ENCODE measurements at places on chromosomes 3 and 15.

- DNase-seq, result no peak
Measured at GRCh38 chr3:195208183-195208582, 62.8 kb downstream of the XXYLT1 start.

DNA sequence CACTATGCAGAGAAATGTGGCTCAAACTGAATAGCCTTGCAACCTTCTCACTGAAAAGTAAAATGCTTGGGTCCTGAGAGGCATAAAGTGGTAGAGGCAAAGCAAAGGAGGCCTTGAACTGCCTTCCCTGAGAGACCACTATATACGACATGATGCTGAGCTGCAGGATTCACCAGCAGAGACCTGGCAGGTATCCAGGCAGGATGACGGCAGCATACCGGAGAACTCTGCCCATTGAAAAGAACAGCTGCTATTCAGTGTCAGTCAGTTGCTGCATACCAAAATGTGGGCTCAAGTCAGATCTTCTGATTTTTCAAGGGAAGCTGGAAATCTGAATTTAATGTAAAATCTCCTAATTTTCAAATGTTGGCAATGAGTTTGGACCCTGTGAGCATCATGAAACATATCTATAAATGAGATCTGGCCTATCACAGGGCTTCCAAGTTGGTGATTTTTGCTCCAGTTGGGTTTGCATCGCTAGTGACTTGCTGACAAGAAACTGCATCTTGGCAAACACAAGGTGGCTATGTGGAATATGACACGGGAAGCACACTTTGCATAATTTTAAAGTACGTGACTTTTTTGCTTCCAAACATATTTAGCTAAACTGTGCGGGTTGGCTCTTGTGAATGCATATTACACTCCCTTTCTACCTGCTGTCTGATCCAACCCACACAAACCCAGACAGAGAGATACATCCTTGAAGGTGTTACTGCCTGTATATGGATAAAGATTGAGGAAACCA lies 529.0 kb downstream of the AGBL1 start:
- DNase-seq, result no peak

- DNase-seq, result no peak
Measured at GRCh38 chr3:53833053-53833645, 13.1 kb downstream of the CHDH start.

DNA sequence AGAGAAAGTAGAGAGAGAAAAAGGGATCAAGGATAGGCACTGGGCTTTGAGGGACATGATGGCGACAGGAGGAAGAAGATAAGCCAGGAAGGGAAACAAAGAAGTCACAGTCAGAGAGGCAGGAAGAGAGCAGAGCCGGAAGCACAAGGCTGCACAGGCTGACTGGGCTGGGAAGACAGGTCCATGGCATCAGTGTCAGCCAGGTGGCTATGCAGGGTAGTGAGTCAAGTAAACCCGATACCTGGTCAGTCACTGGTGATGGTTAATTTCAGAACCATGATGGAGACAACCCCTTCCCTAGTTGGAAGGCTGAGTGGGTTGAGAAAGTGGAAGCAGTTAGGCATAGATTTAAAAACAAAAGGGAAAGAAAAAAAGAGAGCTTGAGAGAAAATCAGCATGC lies 203.8 kb downstream of the EPHB1 start:
- no peak for DNase-seq

DNA sequence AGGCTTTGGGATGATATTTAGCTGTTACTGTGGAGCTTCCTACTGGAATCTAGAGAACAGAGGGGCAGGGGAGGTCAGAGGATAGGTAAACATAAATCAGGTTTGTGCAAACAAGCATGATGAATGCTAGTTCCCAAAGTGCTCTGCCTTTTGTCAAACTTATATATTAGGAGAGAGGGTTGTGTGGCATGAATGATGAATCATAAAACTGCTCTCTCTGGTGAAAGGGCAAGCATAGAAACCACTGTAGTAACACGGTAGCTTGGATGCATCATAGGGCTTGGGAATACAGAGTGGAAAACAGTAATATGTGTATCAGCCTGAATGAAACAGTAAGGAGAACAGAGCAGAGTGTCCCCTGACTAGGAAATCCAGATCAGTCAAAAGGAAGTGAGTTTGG lies 486.7 kb downstream of the IL5RA start:
- no peak for DNase-seq
